ENCODE measurements at places on chromosomes 12 and 14.

- no peak for DNase-seq
Measured at GRCh38 chr12:32170437-32170998, 63.9 kb downstream of the BICD1 start.

DNA sequence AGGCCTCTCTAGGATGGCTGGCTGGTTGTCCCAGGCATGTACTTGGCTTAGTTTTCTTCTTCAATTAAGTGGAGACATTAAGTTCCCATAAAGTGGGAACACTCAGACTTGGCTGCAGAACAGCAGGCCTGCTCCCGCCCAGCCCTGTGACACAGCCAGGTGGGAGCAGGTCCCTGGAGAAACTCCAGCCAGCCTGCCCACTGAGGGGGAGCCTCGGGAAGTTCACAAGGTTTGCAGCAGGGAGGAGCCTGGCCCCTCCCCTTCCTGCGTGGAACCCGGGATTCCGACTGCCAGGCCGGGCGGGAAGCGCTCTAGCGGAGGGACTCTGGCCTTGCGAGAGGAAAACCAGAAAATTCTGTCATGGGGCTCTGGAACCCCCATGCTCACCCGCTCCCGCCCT lies 98.3 kb upstream of the EVL start:
- DNase-seq = no peak

DNA sequence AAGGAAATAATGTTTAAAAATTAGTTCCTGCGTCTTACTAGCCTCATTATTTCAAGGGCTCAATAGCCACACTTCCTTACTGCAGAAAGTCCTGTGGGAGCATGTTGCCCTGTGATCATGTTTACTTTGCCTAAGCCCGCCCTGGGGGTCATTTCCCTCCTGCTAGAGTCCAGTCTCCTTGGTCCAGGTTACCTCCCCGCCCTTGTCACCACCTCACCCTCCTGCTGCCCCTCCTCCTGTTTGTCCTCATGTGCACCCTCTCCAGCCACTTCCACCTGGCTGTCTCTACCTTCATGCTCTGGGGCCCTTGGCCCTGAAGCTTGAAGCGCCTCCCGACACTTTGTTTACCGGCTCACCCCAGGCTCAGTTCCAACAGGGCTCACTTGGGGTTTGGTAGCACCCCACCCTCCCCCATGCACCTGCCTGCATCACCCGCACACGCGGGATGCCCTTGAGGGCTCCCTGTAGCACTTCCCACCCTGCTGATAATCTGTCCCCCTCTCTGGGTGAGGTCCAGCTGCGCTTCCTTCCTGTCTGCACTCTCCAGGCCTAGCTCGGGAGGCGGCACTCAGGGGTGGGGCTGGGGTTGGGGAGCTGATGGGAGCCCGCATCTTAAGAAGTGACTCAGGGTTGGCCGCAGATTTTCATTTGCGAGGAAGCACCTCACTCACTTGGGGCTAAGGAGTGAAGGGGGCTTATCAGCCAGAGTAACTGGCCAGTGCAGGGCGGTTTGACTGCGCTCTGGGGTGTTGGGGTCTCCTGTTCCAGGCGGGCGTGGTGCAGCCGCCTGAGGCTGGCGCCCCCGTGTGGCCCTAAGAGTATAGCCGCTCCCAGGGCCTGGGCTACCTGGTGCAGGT lies 40.1 kb downstream of the SMIM41 start:
- peak; percentile 31 for DNase-seq

GRCh38 chr14:51879170-51879569 lies 18.8 kb downstream of the GNG2 start:
- DNase-seq = no peak

DNA sequence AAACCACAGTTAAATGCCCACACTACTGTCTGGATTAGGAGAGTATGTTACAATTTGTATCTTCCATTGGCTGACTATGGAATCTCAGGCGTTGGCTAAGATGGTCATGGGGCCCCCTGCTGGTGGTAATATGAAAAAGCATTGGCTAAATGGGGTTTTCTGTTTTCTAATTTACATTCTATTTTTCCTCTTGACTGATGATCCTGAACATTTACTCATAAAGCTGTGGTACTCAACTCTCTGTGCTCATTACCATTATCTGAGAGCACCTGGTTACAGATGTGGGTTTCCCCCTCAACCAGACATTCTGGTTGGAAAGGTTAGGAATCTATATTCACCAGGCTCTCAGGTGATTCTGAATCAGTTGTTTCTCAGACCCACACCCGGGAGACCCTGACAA lies 64.8 kb downstream of the WSCD2 start:
- no peak for DNase-seq

- no peak for DNase-seq
Measured at GRCh38 chr14:96920023-96920422, 122.8 kb downstream of the VRK1 start.

DNA sequence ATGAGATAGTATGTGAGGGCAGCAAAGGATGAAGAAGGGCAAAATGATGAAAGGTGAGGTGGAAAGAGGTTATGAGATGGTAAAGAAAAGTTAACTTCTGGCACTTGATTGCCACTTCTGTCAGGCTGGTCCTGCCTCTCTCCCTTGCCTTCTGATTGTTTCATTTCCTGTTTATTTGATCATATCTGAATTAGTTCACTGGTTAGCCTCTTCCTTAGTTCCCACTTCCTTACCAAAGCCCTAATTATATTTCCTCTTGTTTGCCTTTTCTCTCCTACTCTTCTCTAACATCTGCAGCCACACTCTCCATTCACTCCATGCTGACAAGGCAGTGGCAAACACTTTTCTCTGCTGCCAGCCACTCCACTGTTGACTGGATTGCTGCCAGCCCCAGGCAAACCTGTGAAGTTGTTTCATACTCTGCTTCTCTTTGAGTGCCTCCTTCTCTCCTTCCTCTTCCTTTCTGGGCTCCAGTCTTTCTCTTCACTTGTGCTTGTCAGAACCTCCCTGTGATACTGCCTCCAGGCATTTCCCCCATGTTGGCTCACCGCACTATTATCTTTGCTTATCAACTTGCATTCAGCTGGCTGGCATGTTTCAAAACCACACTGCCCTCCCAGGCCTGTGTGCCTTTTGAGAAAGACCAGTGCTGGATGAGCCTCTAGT lies 8.1 kb downstream of the PNP start:
- peak; percentile 53 for DNase-seq

DNA sequence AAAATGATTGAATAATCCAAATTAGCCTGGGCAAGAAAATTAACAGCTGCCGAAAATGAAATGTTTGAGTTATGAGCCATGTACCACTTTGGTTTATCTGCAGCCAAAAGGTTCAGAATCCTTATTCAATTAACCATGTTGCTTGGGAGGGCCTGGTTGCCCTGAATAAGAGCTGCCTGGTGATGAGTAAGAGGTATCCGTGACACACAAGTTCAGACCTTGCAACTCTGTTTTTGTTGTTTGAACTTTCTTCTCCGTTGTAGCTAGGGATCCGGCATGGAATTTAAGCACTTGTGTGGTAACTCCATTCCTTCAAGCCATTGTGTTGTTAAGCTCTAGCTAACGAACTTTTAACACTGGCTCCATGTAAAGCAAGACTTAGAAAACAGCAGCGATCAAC lies 35.7 kb downstream of the FOXA1 start:
- no peak for DNase-seq

DNA sequence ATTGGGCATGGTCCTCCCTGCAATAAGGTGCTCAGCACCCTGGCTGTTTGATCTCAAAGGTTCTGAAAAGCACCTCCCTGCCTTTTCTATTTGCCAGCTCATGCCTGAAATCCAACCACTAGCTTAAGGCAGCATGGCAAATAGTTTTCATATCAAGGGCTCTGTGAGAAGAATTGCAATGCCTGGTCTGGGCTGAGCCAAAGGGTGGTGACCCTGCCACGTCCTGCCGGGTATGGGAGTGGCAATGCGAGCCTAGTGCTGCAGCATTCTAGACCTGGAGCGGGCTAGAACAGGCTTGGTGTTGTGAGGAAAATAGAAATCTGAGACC lies 2.3 kb upstream of the SCNN1A start:
- DNase-seq = no peak
